ENCODE measurements at places on chromosomes 1 and 21.

GRCh38 chr1:74407902-74408301 is 104.5 kb downstream of the LRRC53 start:
- DNase-seq: no peak

DNA sequence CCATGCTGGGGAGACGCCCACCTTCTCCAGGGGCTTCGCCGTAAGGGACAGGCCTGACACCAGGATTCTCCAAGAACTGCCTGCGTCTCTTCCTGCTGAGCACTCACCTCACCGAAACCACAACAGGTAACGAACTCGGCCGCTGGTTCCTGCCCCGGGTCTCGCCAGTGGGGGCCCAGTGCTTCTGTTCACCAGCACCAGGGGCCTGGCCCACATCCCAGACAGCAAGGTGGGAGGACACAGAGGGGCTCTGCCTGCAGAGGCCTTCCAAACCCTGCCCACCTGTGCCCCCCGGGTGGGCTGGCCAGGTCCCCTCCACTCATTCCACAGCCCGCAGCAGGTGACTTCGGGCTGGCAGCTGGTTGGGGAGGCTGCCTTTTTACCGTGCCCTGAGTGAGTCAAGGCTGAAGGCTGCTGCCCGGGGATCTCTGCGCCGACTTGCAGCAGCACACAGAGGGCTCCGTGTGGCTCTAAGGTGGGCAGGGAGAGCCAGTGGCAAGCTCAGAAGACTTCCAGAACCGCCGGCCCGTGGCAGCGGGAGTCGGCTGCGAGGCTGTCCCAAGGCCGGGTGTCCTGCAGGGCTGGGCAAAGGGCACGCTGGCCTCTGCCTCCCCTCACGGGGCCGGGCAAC is 14.7 kb upstream of the COL18A1 start:
- no peak for DNase-seq

- peak; percentile 5 for DNase-seq
Observed at GRCh38 chr1:50841791-50842387, 118.2 kb downstream of the FAF1 start.

DNA sequence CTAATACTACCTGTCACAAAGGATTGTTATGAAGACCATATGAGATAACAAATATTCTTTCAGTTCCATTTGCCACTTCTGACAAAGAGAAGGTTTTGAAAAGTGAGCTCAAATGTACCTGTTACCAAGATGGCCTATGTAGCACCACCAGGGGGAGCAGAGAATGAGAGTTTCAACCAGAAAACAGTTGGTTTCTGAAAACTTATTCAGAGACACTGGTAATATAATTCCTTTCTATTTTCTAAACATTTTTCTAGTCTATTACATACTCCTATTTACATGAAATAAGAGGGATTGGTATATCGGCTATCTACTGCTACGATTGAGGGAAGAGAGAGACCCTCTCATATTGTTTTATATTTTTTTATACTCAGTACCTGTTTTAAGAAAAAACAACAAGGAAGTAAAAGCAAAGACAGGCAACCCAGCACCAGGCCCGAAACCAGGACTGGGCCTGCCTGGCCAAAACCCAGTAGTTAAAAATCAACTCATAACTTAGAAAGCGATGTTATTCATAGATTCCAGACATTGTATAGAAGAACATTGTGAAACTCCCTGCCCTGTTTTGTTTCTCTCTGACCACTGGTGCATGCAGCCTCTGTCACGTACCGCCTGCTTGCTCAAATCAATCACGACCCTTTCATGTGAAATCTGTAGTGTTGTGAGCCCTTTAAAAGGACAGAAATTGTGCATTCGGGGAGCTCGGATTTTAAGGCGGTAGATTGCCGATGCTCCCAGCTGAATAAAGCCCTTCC is 48.3 kb downstream of the IL23R start:
- DNase-seq: peak; percentile 23

DNA sequence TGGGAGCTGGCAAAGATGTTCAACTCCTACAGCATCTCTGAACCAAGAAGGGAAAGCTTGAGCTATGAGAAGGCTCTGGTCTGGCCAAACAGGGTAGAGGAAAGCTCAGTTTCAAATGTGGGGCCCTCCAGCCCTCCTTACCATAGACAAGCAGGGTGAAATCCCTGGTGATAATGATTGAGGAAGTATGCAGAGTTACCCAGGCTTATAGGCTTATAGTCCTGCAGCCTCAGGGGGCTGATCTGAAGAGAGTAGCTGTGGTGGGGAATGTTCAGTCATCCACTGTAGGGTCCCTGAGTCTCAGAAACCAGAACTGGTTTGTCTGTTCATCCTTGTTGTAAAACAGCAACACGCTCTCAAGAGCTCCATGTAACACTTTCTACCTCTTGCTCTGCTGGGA is 19.8 kb upstream of the LY9 start:
- no peak for DNase-seq

- no peak for DNase-seq
Observed at GRCh38 chr1:183877053-183877720, 72.3 kb downstream of the RGL1 start.

- no peak for DNase-seq
Observed at GRCh38 chr1:103937763-103938357, 188.2 kb downstream of the AMY1C start.

DNA sequence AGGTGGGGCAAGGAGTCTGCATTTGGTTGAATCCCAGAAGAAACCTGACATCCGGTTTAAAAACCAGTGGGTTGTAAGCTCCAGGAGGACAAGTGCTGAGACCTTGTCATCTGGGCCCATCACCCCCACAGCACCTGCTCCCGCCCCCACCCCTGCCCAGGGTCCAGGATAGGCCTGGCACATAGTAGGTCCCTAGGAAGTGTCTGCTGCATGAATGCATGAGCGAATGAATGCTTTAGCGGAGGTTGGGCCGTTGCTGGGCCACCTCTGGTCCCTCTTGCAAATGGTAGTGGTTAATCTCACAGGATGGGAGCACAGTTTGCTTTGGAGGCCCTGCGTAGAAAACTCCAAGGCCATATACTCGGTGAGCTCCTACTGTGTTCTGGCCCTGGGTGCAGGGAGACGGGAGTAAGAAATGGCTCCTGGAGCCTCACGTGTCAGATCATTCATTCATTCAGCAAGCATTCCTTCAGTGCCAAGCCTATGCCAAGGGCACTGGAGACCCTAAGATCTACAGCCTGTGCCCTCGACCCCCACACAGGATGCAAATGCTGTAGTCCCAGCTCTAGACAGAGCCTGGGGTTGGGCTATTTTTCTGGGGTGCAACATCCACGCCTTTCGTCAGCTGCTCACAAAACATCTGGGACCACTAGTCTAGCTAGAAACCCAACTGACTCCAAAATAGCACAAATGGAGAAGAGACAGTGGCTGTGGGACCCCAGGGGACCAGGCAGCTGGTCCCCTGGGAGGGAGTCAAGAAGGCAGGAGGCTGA is 28.9 kb downstream of the EPHA2 start:
- no peak for DNase-seq

DNA sequence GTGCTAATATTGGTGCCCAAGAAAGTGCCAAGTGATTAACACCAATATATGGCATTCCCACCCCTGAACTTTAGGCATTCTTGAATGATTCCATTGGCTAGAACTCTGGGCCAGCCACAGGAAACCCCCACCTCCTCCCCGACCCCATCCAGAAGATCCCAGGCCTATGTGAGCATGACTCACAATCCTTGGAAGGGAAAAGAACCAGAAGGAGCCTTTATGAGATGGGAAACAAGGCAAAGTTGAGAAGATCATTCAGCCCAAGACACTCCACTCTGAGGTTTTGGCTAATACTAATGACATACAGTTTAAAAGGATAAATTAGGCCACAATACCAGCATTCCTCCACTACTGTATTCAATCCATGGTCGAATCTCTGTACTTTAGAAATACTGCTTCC is 21.8 kb downstream of the ELK4 start:
- DNase-seq: no peak

GRCh38 chr1:245879091-245879490 is 628.0 kb downstream of the SMYD3 start:
- DNase-seq: no peak

GRCh38 chr21:30689822-30690221 is 28.8 kb downstream of the KRTAP21-3 start:
- no peak for DNase-seq

GRCh38 chr21:20306836-20307235 is 691.4 kb upstream of the NCAM2 start:
- no peak for DNase-seq

GRCh38 chr1:53905509-53905908 is 11.5 kb downstream of the DIO1 start:
- no peak for DNase-seq

DNA sequence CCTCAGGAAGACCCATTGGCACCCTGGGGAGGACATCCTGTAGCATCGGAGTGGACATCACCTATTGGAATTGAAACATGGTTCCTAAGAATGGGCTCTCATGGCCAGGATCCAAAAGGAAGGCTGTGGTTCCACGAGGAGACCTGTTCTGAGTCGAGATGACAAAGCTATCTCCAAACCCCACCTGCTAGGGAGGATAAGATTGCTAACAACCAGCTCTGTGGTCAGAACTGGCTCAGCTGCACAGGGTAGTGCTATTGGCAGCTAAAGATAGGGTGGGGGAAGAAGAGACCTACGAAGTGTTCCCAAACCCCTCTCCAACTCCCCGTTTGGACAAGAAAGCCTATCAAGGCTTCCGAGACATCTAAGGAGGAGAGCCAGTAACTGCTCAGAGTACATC is 17.7 kb upstream of the C8B start:
- DNase-seq: no peak

- DNase-seq: no peak
Observed at GRCh38 chr1:64474665-64475439, 4.9 kb downstream of the CACHD1 start.

- no peak for DNase-seq
Observed at GRCh38 chr21:43210454-43211071, 41.8 kb downstream of the CRYAA start.

- DNase-seq: no peak
Observed at GRCh38 chr1:121546830-121547591, 362.2 kb downstream of the SRGAP2C start.

DNA sequence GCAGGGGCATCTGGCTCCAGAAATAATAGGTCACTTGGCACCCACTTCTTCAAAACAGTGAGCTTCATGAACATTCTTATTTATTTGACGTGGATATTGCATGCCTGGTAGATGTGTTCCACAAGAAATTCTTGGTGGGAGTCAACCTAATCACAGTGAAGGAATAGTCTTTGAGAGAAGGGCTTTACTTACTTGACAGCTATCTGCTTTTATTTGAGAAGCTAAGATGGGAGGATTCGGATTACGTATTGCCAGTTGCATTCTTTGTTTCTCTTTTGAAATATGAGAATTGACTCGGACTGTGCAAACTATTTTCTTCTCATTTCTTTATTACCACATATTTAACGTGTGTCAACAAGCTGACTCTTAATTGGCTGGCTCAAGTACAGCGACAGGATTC is 117.2 kb downstream of the FASLG start:
- no peak for DNase-seq

DNA sequence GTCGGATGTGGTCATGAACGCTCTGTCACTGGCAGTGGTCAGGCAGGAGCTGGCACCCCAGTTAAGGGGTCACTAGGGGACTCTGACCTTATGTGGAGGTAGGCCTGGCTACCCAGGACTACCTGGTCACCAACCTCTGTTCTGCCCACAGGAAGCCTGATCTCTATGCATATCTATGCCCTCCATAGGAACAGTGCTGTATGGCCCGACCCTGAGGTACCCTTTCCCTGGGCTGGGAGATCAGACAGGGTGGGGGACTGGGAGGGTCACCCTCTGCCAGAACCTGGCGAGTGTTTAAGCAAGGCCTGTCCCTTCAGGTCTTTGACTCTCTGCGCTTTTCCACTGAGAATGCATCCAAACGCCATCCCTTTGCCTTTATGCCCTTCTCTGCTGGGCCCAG is 19.0 kb downstream of the CYP4B1 start:
- DNase-seq: no peak

DNA sequence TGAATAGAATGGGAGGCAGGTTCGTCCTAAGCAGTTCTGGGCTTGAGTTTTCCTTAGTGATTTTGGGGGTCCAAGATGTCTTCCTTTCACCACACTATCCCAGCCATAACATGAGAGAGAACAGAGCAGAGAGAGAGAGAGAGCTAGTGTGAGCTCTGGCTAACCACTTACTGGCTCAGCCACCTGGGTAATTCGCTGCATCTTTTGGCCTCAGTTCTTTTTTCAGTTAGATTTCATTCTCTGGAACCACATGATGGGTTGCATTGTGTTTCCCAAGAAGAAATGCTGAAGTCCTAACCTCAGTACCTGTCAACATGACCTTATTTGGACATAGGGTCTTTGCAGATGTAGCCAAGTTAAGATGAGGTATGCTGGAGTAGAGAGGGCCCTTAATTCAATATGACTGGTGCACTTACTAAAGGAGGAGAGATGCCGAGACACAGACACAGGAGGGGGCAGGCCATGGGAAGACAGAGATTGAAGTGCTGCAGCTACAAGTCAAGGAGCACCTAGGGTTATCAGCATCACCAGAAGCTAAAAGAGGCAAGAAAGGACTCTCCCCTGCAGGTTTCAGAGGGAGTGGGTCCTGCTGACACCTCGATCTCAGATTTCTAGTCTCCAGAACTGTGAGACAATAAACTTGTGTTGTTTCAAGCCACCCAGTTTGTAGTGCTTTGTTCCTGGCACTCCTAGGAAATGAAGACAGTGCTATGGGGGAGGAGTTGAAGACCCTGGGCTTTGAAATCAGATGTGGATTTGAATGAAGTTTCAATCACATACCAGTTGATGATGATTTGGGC is 26.2 kb upstream of the TARBP1 start:
- DNase-seq: no peak

- no peak for DNase-seq
Observed at GRCh38 chr1:52192436-52192835, 50.5 kb downstream of the ZFYVE9 start.

DNA sequence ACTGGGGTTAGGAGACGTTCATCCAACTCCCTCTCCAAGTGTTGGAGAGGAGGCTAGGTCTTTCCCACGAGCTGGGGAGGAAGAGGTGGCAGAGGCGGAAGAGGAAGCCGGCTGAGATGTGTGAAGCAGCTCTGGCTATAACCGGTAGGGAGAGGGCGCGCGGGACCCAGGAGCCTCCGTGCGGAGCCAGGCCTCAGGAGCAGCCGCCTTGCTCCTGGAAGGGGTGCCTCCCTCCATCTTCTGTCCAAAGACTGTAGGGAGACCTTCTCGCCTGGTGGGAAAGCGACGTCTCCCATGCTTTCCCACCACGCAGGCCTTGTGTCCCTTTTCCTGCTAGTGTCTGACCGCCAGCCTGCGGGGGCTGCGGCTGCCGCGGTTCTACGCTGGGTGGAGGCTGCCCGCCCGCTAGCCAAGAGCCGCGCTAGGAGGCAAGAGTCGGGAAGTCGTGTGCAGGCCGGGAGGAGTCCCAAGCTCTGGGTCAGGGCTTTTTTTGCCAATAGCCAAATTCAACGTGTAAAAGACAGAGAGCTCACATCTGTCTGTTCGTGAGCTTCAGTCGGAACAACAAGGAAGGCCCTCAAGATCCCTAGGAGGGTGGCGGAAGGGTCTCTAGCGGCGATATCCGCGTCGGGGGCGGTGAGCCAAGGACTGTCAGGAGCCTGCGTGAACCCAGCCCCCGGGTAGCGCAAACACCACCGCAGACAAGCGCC is 8.4 kb upstream of the NBPF11 start:
- no peak for DNase-seq

- no peak for DNase-seq
Observed at GRCh38 chr1:67586596-67586995, 98.4 kb upstream of the GADD45A start.
